Mesothelial cell of epicardium (in vitro differentiated cells): ENCODE measurements at places on chromosomes 16 and 17. TPM values are rescaled to one million over a fixed set of nuclear protein-coding genes. Genes with fewer than 3 reads are reported as not detected.

DNA sequence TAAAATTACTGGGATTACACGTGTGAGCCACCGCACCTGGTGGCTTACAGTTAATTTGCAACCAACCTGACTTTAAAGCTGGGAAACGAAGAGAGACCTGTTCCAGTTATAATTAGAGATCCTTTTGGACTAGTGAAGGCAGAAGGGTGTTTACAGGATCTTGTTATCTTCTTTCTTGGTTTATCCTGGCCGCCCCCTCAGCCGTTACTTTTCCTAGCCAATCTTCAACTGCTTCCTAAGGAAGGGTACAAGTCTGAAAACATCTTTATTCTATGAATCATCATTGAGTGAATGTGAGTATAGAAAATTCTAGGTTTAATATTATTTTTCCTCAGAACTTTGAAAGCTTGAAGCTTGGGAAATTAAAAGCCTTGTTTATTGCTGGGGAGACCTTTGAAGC is 286.5 kb downstream of the SLC39A11 start:
- no peak overlapping the region for H3K4me3 ChIP-seq
- H3K4me1 ChIP-seq: peaks cover 2% of the 10 kb centered on the region
- no peaks in the 10 kb centered on the region for H3K27me3 ChIP-seq
- no peak overlapping the region for H3K27ac ChIP-seq
- no peak for DNase-seq

- H3K27ac ChIP-seq: peak overlapping the region; percentile 74
- H3K27me3 ChIP-seq: no peaks in the 10 kb centered on the region
- no peak overlapping the region for H3K4me3 ChIP-seq
Observed at GRCh38 chr17:10119203-10120108, 79.0 kb downstream of the GAS7 start.

The OR1F1 gene
- total RNA-seq: not detected in 3 replicates

The LRRC37A gene
- 5.9 to 7.3 TPM (median 7.3 TPM) in 3 replicates for total RNA-seq

The CMTM1 gene
- 10.0 to 10.3 TPM (median 10.2 TPM) in 3 replicates for total RNA-seq

GRCh38 chr16:30151091-30151490 is 28.1 kb upstream of the MAPK3 start:
- peaks cover 2% of the 10 kb centered on the region for H3K36me3 ChIP-seq

- no peaks in the 10 kb centered on the region for H3K27me3 ChIP-seq
- no peaks in the 10 kb centered on the region for H3K4me1 ChIP-seq
- H3K36me3 ChIP-seq: peaks cover 40% of the 10 kb centered on the region
- no peak overlapping the region for H3K27ac ChIP-seq
Observed at GRCh38 chr16:15031179-15031578, 24.7 kb downstream of the NTAN1 start.

GRCh38 chr17:69059458-69060175 is 1.1 kb downstream of the ABCA9 start:
- peaks cover 9% of the 10 kb centered on the region for H3K36me3 ChIP-seq
- H3K4me1 ChIP-seq: peaks cover 20% of the 10 kb centered on the region
- no peak for DNase-seq
- no peak overlapping the region for H3K4me3 ChIP-seq
- H3K27me3 ChIP-seq: peaks cover 8% of the 10 kb centered on the region
- no peak overlapping the region for H3K27ac ChIP-seq

The FA2H gene
- 0.18 TPM in 1 of 3 replicates, not detected in the others for total RNA-seq

DNA sequence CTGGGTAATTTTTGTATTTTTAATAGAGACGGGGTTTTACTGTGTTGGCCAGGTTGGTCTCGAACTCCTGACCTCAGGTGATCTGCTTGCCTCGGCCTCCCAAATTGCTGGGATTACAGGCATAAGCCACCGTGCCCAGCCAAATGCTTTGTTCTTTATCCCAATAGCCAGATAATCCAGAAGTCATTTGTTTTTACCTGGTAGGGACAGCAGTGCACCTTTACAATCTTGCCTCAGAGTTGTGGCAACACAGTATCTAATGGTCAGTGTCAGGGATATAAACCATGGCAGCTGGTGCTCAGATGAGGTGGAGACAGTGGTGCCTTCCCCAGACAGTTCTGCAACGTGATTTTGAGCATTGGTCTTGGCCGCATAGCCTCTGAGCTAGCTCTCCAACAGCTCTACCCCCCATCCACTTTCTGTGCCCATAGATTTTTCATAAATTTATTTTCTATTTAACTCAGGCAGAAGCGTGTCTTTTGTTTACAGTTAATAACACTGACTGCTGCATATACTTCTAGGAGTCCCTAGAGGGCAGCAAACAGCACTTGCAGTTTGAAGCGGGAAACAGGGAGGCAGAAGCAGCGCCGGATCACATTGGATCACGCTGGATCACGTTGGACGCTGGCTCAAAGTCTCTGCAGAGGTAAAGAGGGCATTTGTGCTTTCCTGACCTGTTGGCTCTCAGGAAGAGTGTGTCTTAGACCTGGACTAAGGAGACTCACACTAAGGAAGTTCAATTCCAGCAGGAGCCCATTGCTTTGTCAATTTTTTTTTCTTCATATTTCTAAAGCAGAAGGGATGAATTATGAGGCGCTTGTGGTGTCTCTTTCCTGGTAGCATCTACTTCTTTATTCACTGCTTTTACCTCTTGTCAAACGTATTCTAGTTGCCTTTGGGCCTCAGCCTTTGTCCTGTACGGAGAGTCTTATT is 5.1 kb upstream of the GGT6 start:
- no peaks in the 10 kb centered on the region for H3K36me3 ChIP-seq
- H3K27ac ChIP-seq: peak overlapping the region; percentile 50
- no peak for DNase-seq
- peaks cover 37% of the 10 kb centered on the region for H3K4me1 ChIP-seq
- no peaks in the 10 kb centered on the region for H3K27me3 ChIP-seq

DNA sequence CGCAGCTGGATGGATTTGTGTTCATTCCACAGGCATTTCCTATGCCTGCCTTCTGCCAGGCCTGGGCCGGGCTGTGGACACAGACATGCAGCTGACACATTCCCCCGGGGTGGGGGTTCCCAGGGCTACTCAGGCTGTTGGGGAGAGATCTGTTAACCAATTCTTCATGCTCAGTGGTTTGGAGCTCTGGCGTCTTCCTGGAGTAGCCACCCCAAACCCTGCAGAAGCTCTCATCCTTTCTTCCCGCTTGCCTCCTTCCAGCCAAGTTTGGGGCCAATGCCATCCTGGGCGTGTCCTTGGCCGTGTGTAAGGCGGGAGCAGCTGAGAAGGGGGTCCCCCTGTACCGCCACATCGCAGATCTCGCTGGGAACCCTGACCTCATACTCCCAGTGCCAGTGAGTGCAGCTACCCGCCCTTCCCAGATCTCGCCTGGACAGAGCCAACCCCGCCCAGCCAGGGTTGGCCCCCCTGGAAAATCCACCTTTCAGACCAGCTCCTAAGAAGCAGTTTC is 2.6 kb downstream of the ENO3 start:
- DNase-seq: no peak
- H3K4me3 ChIP-seq: no peak overlapping the region
- H3K36me3 ChIP-seq: no peaks in the 10 kb centered on the region
- peaks cover 19% of the 10 kb centered on the region for H3K4me1 ChIP-seq
- H3K27me3 ChIP-seq: no peaks in the 10 kb centered on the region
- no peak overlapping the region for H3K27ac ChIP-seq

The MGAT5B gene
- 0.47 to 1.0 TPM (median 0.78 TPM) in 3 replicates for total RNA-seq

GRCh38 chr17:73228748-73229236 is 32.9 kb downstream of the CPSF4L start:
- H3K36me3 ChIP-seq: no peaks in the 10 kb centered on the region
- H3K27ac ChIP-seq: no peak overlapping the region
- no peak for DNase-seq
- H3K4me1 ChIP-seq: peaks cover 55% of the 10 kb centered on the region
- no peaks in the 10 kb centered on the region for H3K27me3 ChIP-seq
- peak overlapping the region; percentile 0 for H3K4me3 ChIP-seq

DNA sequence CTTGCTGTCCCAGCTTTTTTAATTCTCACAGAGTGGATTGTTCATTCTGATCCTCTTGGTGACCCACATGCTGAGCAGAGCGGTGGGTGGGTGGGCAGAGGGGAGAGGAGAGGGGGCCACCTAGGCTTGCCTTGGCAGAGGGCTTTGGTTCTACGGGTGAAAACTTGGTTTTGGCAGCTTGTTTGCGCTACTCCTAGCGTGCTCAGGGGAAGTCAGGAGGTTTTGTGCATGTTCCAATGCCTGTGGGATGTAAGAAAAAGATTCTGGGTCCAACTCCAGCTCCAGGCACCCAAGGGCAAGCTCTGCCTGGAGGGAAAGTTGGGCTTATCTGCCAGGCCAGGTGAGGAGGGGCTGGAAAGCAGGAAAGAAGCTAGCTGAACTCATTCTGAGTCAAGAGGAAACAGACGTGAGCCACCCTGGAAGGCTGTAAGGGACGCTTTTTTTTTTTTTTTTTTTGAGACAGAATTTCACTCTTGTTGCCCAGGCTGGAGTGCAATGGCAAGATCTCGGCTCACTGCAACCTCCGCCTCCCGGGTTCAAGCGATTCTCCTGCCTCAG is 169.1 kb downstream of the WSCD1 start:
- H3K4me3 ChIP-seq: no peak overlapping the region
- no peaks in the 10 kb centered on the region for H3K36me3 ChIP-seq
- no peak for DNase-seq

GRCh38 chr16:72113616-72113945 is 19.9 kb downstream of the DHX38 start:
- DNase-seq: no peak
- H3K27me3 ChIP-seq: no peaks in the 10 kb centered on the region
- H3K27ac ChIP-seq: no peak overlapping the region
- peaks cover 45% of the 10 kb centered on the region for H3K36me3 ChIP-seq
- no peak overlapping the region for H3K4me3 ChIP-seq

DNA sequence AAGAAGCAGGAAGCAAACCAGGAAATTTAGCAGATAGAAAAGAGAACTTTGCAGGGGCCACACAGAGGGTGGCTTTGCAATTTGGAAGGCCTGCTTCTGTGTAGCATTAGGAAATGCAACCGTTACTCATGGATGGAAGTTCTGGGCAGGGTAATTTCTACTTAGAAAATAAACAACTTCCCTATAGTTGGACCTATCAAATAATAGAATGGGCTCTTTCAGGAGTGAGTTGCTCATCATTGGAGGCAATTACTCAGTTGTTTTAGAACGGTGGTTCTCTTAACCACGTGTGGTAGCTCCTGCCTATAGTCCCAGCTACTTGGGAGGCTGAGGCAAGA is 25.8 kb upstream of the HS3ST2 start:
- no peak overlapping the region for H3K27ac ChIP-seq
- H3K36me3 ChIP-seq: no peaks in the 10 kb centered on the region
- no peaks in the 10 kb centered on the region for H3K27me3 ChIP-seq
- H3K4me3 ChIP-seq: no peak overlapping the region
- DNase-seq: no peak

- peaks cover 25% of the 10 kb centered on the region for H3K4me1 ChIP-seq
- DNase-seq: no peak
- H3K36me3 ChIP-seq: peaks cover 3% of the 10 kb centered on the region
- H3K4me3 ChIP-seq: peak overlapping the region; percentile 74
Observed at GRCh38 chr16:4477966-4478365, 1.8 kb downstream of the HMOX2 start.

The FSCN2 gene
- total RNA-seq: 13.0 to 17.3 TPM (median 13.3 TPM) in 3 replicates

DNA sequence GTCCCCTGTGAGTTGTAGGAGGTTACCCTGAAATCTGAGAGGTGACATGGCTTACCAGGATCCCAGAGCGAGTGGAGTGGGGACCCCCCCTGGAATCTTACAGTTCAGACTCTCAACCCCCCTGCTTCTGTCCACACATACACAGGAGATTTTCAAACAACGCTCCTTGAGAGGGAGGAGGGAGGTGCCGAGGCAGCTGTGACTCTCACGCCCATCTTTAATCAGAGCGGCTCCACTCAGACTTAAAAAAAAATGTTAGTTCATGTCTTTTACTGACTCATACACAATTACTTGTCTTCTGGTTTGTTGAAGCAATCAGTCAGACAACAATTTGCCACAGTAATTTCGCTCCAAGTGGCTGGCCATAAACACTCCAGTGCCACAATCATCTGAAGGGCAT is 15.4 kb upstream of the TMEM220 start:
- no peak overlapping the region for H3K4me3 ChIP-seq
- H3K27ac ChIP-seq: no peak overlapping the region
- H3K27me3 ChIP-seq: peaks cover 63% of the 10 kb centered on the region
- peaks cover 5% of the 10 kb centered on the region for H3K4me1 ChIP-seq
- H3K36me3 ChIP-seq: no peaks in the 10 kb centered on the region
- DNase-seq: no peak

GRCh38 chr17:4362141-4362540 is 4.3 kb downstream of the UBE2G1 start:
- DNase-seq: no peak
- H3K4me1 ChIP-seq: peaks cover 19% of the 10 kb centered on the region
- H3K36me3 ChIP-seq: no peaks in the 10 kb centered on the region
- H3K4me3 ChIP-seq: no peak overlapping the region

GRCh38 chr17:77535892-77536291 is 395.1 kb downstream of the SEC14L1 start:
- peaks cover 52% of the 10 kb centered on the region for H3K27me3 ChIP-seq
- H3K36me3 ChIP-seq: no peaks in the 10 kb centered on the region
- DNase-seq: no peak
- H3K27ac ChIP-seq: no peak overlapping the region
- peaks cover 6% of the 10 kb centered on the region for H3K4me1 ChIP-seq

The MT1F gene
- 0.63 to 0.95 TPM (median 0.66 TPM) in 3 replicates for total RNA-seq

GRCh38 chr17:8173056-8173870 is 2.9 kb downstream of the TMEM107 start:
- H3K4me3 ChIP-seq: peak overlapping the region; percentile 83
- H3K27ac ChIP-seq: peak overlapping the region; percentile 100
- H3K27me3 ChIP-seq: no peaks in the 10 kb centered on the region
- DNase-seq: no peak
- H3K36me3 ChIP-seq: no peaks in the 10 kb centered on the region

- H3K27ac ChIP-seq: no peak overlapping the region
- H3K27me3 ChIP-seq: peaks cover 50% of the 10 kb centered on the region
- peaks cover 32% of the 10 kb centered on the region for H3K4me1 ChIP-seq
Observed at GRCh38 chr17:48021934-48022333, 15.7 kb downstream of the COPZ2 start.

GRCh38 chr16:49366669-49367068 is 6.9 kb upstream of the C16orf78 start:
- H3K4me3 ChIP-seq: no peak overlapping the region
- peaks cover 16% of the 10 kb centered on the region for H3K27me3 ChIP-seq
- no peak for DNase-seq
- H3K4me1 ChIP-seq: no peaks in the 10 kb centered on the region

GRCh38 chr16:4494746-4495490 is 18.7 kb downstream of the HMOX2 start:
- no peaks in the 10 kb centered on the region for H3K27me3 ChIP-seq
- peaks cover 1% of the 10 kb centered on the region for H3K4me1 ChIP-seq
- H3K4me3 ChIP-seq: no peak overlapping the region
- no peak overlapping the region for H3K27ac ChIP-seq
- no peak for DNase-seq
